ACHN (cell line): ENCODE measurements at places on chromosomes 4 and X.

- no peak for DNase-seq
These were observed 40.3 kb upstream of the GRPEL1 start for GRCh38 chr4:7108046-7108625.

DNA sequence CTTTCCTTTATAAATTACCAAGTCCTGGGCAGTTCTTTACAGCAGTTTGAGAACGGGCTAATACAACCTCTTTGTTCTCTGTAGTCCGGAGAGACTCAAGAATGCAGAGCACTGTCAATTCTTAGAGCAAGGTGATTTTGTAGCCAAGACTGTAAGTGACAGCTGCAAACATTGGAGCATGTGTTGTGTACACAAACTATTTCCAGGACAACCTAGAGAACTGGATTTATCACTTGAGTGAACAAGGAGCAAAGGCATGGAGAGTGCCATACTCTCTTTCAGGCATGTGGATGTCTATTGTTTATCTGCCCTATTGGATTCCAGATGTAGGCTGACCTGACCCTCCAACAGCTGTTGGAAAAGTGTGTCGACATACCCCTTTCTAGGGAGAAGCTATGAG is 153.9 kb downstream of the SPANXN3 start:
- DNase-seq: no peak

DNA sequence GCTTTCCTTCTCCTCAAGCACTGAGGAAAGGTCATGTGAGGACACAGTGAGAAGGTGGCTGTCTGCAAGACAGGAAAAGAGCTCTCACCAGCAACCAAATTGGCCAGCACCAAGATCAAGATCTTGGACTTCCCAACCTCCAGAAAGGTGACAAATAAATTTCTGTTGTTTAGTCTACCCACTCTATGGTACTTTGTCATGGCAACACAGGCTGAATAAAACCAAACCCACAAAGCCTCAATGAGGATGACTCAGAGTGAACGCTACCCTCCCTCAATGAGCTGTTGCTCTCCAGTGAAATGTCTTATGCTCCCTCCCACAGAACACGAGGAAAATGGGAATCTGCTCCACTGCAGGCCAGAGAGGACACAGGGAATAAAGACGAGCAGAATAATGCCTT is 244.1 kb downstream of the RAB28 start:
- no peak for DNase-seq

GRCh38 chr4:58871509-58871908 is 1761.3 kb upstream of the IGFBP7 start:
- no peak for DNase-seq

GRCh38 chr4:32499171-32499570 is 1779.0 kb downstream of the PCDH7 start:
- peak; percentile 69 for DNase-seq

- DNase-seq: peak; percentile 70
These were observed 200.4 kb downstream of the PTTG2 start for GRCh38 chr4:38160487-38161207.

DNA sequence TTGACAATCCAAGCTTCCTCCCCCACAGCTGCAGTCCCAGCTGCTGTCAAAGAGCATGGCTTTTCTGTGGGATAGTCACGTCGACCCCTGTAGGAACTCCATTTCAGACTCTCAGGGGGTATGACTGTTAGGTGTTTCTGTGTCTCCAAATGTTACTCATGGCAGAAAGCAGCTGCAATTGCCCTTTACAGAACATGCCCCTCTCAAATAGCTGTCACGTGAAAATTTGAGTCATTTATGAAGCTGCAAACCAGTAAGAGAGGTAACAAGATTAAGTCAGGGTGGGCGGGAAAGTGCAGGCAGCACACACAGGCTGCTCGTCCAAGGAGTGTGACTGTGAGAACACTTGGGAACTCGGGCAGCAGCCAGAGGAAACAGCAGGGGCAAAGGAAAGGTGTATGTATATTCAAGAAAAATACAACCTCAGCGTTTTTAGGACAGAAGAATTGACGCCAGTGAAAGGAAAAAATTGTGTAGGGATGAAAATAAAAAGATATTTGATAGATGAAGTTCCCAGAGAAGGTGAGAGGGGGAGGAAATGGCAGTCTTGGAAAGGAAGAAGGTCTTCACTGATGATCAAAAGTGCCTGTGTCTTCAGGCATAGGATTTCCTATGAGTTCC is 66.5 kb upstream of the TMEM184C start:
- peak; percentile 1 for DNase-seq

- DNase-seq: no peak
These were observed 7.2 kb downstream of the PCDH7 start for GRCh38 chr4:30727409-30727808.

- DNase-seq: no peak
These were observed 52.8 kb downstream of the SPRY1 start for GRCh38 chr4:123449362-123449761.

- DNase-seq: no peak
These were observed 268.5 kb downstream of the CHIC1 start for GRCh38 chrX:73831500-73831899.

DNA sequence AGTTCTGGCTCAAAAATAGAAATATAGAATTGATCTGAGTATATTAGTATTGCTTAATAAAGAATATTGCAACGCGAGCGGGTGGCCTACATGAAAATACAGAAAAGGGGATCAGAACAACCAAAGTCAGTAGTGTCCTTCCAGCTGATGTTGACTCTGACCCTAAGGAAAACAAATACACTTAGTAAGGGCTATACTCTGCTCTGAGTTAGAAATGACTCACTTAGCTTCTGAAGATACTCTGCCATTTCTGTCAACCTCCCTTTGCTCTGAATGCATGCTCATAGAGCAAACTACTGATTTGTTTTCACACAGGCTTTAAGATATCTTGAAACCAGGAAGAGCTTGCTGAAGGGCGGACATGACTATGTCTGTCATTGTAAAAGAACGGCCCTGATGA is 22.6 kb upstream of the NMU start:
- no peak for DNase-seq

- DNase-seq: no peak
These were observed 83.7 kb downstream of the NAT8L start for GRCh38 chr4:2142630-2143427.

- DNase-seq: peak; percentile 52
These were observed 85.7 kb upstream of the MTM1 start for GRCh38 chrX:150482537-150483206.

GRCh38 chrX:76029385-76029784 is 143.5 kb upstream of the PBDC1 start:
- no peak for DNase-seq

- no peak for DNase-seq
These were observed 63.0 kb downstream of the PRSS12 start for GRCh38 chr4:118289794-118290193.

DNA sequence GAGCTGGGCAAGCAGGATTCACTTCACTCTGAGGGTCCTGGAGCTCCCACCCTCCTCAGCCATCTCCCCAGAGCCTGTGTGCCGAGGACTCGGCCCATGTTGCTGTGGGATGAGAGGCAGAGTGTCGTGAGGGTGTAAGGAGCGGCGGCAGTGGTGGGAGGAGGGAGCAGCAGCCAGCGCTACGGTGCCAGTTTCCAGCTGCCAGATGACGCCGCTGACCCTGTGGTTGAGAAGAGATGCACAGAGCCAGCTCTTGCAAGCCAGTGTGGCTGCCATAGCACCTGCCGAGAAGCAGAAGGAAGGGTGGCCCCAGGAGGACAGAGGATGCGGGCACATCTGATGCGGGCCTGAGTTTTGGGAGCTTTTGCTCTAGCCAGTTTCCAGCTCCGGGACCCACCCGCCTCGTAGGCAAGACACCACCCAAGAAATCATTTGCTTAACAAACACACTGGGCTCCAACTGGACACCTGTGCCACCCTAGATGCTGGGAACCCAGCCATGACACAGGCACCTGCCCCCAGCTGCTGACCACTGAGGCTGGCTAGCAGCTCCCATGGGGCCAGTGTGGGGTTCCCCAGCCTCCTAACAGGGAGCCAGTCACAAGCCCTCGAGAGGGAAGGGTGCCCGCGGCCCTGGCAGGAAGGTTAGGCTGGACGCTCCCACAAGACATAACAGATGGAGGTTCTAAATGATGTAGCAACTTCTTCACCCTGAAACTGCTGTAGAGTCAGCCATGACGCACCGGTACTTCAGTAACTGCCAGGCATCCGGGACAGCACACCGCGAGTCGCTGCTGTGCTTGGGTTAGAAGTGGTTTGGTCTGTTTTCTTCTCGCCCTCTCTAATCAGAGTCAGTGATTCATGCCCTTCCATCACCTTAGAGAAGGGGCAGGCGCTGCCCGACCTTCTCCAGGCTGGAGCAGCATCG is 8.9 kb downstream of the MSANTD1 start:
- peak; percentile 49 for DNase-seq

DNA sequence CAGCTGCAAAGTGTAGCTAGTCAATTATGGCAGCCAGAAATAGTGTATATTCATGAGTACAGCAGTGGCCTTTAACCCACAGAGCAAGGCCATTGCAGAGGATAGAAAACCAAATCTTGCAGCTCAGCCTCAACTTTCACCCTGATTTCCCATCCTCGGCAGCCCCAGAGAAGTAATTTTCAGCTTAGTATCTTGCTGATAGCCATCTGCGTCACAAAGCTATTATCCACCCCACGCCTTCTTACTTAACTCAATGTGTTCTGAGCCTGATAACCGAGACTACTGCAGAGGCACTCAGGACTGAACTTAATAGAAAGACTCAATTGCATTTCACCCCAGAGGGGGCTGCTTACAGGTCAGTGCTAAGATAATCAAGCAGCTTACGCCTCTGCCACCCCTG is 174.5 kb upstream of the MAOA start:
- no peak for DNase-seq

DNA sequence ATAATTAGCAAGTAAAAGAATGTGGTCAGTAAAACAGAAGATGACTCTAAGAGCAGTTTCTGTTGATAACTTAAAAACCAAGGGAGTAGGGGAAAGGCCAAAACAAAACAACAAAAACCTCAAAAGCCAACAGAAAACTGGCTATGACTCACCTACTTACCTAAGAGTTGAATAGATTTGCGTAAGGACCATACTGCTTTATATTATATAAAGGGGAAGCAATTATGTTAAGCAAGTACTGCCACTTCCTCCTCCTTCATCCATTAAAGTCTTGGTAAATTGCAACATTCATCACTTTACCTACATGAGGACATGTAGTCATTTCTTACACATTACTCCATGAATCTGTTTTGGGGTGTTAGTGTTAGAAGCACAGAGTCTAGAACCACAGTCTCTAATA is 85.9 kb upstream of the FAM47A start:
- no peak for DNase-seq

DNA sequence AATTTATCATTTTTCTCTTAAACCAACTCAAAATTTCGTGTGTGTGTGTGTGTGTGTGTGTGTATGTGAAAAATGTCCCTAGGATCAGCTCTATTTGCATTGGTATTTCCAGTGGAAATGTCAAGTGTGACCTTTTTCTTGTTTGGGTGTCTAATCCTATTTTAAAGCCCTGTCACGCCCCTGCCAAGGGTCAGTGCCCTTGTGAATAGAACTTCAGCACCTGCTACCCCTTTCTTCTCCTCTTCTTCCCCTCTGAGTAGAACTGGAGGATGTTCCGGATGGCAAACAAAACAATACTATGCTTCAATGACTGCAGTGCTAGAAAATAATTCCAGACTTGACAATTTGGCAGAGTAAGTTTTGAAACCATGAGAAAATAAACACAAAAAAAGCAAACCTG is 67.3 kb downstream of the SPRY1 start:
- DNase-seq: no peak

DNA sequence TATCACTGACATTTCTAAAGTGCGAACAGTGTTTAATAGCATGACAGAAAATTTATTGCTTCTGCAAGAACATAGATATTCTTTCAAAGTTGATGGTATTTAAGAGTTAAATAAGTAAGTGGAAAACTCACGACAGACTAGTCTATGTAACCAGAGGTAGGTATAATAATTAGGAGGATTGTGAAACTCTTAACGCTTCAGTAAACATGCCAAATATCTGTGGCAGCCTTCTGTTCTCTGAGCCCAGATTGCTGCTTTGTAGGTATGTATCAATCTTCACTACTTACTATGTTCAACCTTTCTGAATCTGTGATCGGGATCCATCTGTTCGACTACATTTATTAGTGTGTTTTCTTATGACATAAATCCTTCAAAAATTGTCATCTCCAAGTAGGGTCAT is 53.6 kb upstream of the SPANXB1 start:
- no peak for DNase-seq

DNA sequence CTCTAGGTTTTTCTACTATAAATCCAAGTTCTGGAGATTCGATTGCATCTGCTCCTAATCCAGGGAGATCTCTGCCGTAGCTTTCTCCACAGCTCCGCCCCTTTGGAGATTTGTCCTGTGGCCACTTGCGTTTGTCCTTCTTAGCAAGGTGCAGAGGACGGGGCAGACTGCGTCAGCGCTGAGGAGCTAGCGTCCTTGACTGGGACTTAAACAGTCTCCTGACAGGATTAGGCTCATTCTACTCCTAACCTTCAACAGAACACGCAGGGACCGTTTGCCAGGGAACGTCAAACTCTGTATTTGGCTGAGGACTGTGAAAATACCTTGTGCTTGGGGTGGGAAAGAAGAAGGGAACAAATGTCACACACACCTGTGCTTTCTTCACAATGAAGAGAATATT is 38.6 kb downstream of the SORBS2 start:
- DNase-seq: no peak

DNA sequence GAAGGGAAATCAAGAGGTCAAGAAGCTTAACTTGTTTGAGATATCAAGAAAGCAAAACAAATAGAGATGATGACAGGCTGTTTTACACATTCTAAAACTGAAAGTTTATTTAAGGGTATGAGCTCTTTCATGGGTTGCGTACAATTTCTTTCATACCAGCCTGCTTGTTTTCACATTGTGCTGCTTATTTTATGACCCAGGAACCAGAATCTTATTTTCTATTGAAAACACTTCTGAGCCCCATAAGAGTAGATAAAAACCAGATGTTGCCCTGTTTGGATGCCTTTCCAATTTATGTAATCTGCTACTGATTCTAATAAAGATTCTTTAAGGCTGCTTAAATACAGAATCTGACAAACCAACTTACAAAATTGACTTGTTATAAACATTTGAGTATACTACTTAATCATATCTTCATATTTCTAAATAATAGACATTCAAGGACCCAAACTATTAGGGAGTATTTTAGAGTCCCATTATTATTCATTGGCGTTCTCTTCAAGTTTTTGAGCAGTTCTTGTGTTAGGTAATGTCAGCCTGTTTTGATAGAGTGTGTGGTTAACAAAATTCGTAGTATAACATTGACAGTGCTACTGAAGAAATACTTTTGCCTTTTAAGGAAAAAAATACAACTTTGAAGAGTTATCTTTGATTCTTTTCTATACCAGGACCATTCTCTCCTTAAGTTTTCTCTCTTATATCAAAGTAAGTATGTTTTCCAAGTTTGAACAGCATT is 74.4 kb downstream of the PDLIM5 start:
- no peak for DNase-seq

GRCh38 chr4:15374656-15375055 is 53.2 kb upstream of the C1QTNF7 start:
- DNase-seq: no peak

- peak; percentile 18 for DNase-seq
These were observed 40.0 kb downstream of the RIPPLY1 start for GRCh38 chrX:106862972-106863688.

GRCh38 chr4:40948014-40948413 is 198.3 kb downstream of the NSUN7 start:
- DNase-seq: no peak
